CD4-positive, alpha-beta T cell treated with Interleukin-2 at 100 ng/mL for 4 hours (primary cell): ENCODE measurements at places on chromosomes 5 and 9.

DNA sequence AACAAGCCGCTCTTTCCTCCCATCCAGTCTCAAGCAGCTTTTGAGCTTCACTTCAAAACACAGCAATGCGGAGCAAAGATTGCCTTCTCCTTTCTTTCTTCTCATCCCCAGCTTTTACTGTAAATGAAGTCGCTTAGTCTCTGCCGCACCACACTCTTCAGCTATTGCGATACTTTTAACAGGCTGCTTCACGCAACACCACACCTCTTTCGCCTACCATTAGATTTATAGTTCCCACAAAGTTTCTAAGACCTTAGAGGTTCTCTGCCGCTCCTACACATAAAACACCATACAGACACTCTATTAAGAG is 711 bp downstream of the PGGT1B start:
- DNase-seq, result no peak

GRCh38 chr9:122904466-122904822 is 715 bp downstream of the RC3H2 start:
- DNase-seq, result peak; percentile 13

- DNase-seq, result no peak
These were observed 31.7 kb downstream of the GPR21 start for GRCh38 chr9:123065196-123065595.

DNA sequence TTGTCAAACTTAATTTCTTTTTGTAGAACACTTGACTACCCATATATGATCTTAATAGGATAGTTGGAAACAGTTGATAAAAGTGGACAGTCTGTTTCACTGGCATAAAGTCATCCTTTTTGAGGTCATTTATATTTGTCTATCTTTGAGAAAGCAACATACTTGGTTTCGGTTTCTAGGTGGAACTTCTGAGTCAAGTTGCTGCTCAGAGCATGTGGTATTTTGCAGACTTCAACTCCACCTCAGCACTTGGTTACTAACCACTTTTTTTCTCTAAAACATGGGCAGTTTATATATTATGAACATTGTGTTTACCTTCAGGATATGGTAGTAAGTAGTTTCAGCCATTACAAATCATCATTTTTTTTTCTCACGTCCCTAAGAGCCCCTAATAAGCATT is 1749.0 kb upstream of the C9orf72 start:
- DNase-seq, result no peak

- DNase-seq, result no peak
These were observed 4.4 kb upstream of the NDUFB6 start for GRCh38 chr9:32577316-32577715.

DNA sequence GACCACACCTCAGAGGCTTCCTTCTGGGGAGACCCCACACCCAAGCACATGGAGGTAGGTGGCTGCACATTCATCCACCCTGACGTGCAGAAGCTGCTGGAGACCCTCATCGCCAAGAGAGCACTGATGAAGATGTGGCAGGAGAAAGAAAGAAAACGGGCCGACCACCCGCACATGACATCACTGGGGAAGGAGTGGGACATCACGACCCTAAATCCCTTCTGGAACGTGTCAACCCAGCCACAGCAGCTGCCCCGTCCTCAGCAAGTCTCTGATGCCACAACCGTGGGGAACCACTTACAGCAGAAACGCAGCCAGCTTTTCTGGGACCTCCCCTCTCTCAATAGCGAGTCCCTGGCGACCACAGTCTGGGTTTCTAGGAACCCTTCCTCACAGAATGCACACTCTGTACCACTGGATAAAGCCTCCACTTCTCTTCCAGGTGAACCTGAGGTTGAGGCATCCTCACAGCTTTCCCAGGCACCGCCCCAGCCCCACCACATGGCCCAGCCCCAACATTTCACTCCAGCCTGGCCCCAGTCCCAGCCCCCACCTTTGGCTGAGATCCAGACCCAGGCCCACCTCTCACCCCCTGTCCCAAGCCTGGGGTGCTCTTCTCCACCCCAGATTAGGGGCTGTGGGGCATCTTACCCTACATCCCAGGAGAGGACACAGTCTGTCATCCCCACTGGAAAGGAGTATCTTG is 3.0 kb downstream of the SPATA31E1 start:
- DNase-seq, result no peak

DNA sequence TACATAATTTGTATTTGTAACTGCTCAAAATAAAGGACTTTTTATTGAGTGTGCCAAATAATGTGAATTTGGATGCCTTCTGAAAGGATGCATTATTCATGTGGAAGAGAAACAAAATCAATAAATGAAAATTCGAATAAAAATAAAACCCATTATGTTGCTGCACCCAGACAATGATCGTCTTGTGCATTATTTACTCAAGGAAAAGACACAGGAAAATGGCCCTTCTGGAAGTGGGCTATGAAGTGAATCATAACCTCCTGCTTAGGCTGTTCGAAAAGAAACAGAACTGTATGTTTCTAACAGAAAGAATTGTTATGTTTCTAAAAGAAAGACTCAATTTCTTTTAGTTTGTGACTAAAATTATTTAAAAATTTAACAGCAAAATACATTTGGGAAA is 168.9 kb upstream of the NFIB start:
- DNase-seq, result no peak

- DNase-seq, result no peak
These were observed 173.3 kb downstream of the RMI1 start for GRCh38 chr9:84153885-84154284.

- no peak for DNase-seq
These were observed 124.2 kb downstream of the TMEM161B start for GRCh38 chr5:88144219-88145001.

DNA sequence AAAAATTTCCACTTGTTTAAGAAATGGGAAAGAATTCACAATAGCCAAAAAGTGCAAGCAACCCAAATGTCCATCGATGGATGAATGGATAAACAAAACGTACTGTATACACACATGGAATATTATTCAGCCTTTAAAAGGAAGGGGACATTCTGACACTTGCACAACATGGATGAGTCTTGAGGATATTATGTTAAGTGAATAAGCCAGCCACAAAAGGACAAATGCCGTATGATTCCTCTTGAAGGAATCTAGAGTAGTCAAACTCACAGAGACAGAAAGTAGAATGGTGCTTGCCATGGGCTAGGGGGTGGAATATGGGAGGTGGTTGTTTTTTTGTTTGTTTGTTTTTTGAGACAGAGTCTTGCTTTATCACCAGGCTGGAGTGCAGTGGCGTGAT is 3.8 kb upstream of the ATP6V0E1 start:
- no peak for DNase-seq

- no peak for DNase-seq
These were observed 7.7 kb downstream of the CSNK1A1 start for GRCh38 chr5:149543361-149544027.

DNA sequence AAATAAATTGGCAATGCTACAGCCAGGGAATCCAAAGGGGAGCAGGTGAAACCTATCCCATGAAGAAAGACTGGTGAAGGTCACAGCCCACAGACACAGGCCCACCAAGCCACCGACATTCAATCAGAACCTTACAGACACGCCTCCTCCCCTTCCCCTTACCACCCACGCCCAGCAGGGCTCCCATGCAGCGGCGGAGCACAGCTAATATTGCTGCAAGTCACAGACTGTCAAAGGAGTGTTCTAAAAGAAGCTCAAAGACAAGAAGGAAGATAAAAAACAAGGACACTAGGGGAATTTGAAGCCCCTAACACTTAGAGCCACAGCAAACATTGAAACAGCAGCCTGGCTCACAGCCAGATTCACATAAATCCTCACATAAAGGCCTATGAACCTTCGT is 91.2 kb downstream of the MED10 start:
- DNase-seq, result no peak

DNA sequence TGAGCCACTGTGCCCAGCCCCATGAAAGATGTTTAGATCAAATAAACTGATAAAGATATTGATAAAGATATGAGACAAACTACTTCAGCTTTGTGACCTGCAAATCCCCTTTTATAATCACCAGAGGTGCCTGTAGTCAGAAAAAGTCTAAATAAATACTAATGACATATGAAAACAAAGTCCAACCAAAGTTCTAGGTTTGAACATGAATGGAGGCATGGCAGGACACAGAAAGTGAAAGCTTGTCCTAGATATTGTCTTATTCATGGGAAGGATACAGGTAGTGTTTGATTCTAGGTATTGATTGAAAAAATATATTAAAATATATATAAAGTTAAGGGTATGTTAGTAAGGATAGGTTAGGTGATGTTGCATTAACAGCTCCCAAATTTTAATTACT is 24.6 kb upstream of the PSAT1 start:
- no peak for DNase-seq

GRCh38 chr9:23543419-23543818 is 282.6 kb downstream of the ELAVL2 start:
- no peak for DNase-seq

DNA sequence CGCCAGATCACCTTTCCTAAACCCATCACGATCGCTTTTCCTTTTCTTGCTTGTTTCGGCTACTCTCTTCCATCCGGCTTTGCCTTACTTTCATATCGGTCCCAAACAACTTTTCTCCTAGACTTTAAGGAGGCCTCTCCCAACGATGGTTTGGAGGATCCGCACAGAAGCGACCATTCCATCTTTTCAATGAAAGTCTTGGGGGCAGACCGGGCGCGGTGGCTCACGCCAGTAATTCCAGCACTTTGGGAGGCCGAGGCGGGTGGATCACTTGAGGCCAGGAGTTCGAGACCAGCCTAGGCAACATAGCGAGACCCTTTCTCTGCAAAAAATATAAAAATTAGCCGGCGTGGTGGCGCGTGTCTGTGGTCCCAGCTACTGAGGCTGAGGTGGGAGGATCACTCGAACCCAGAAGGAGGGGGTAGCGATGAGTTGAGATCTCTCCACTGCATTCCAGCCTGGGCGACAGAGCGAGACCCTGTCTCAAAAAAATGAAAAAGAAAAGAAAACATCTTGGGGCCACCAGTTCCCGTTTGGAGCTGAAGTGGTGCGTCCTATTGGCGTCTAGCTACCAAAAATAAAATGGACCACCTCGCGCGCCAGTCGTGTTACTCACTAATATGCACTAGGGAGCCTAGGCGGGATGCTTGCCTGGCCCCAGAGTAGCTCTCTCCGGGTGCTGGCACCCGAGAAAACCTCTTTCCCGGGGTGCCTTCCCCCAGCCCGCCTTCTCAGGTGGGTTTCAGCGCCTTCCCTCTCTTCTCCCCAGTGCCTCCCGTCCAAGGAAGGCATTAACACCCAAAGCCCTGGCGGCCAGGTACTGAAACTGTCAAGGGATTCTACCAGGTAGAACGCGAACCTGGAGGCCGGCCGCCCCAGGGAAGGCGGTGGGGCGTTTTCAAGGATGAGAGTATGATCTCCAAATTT is 800 bp upstream of the AP3B1 start:
- DNase-seq, result peak; percentile 51

DNA sequence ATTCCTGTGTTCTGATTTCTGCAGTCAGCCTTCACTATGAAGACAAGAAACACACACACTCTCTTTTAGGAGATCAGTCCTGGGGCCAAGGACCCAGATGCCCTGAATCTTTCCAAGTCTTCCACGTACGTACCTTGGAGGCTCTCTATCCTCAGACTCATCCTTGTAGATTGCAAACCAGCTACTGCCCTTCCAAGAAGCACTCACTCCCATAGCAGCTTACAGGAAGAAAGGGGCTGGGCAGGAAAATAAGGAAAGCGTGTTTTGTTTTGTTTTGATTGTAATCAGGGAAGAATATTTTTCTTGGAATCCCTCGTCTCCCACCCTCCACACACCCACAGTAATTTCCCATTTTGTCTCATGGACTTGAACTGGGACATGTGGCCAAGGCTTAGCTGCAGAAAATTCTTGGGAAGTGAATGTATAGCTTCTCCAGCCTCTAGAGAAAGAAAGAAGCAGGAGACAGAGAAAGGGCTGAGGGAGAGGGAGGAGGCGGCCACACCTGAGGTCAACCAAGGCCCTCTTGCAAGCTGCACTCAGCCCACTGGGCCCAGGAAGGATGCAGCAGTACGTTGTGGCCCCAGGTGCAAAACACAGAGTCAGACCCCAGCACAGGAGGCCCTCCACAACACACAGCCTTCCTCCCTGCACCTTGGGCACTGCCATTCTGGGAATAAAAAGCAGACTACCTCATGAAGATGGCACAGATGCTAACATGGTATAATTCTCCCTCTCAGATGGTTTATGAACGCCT is 29.9 kb downstream of the IRX2 start:
- DNase-seq, result no peak

- no peak for DNase-seq
These were observed 39.9 kb downstream of the USP20 start for GRCh38 chr9:129875181-129875611.

DNA sequence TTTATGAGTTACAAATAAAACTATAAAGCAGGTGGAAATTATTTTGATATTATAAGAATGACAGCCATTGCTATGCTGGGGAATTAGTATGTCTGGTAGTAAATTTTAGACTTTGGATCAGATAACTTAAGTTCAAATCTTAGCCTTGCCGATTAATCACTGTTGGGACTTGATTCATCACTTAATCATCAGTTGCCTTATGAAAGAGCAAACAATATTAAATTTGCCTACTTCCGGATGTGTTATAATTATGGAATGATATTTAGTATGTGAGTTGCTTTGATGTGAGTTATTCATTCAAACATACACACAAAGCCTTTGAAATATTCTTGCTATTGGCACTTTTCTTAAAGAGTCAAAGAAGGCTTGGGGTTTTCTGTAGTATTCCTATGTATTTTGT is 717.7 kb downstream of the BRINP1 start:
- DNase-seq, result no peak

DNA sequence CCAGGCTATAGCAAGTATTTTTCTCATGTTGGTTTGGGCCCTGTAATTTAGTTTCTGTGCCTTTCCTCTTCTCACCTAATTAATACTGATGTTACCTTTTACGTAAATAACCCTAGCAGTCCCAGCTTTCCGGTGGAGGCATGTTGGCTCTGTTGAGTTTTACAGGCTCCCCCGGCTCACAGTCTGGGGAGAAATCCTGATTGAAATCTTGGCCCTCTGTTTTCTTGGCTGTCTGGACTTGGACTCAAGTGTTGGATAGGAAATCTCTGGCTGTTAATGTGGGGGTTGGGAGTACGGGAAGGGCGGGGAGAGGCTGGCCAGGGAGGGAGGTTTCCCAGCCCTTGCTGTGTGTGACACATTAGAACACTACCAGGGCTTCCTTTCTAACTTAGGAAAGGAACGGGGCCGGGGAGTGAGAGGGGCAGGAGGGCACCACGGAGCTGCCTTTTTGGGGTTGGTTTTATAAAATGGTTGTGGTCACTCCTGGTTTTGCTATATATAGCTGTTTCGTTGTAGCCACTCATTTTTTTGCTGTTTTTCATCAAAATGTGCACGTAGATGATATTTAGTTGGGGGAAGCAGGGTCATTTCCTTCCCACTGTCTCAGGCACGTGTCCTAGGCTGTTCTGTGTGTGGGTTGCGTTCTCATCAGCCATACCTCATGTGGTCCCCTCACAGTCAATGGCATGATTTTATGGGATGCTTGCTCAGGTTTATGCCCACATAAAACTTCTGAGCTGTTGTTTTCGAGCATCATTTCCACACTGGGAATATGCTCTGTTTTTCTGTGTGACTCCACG is 11.0 kb downstream of the TRIO start:
- no peak for DNase-seq

DNA sequence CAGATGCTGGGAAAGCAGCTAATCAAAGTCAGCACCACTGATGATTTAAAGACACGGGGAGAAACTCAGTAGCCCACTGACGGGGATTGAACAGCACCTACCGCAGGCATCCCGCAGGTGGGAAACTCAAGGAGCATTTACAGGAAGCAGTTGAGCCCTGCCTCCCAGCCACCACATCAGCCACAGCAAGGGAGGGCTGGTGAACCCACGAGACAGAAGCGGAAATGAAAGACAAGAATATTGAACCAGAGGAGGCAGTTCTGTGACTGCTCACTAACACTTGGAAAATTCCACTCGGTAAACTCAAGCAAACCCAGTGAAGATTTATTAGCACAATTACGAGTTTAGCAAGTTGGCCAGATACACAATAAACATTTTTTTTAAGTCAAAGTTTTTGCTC is 10.6 kb upstream of the FAM163B start:
- peak; percentile 46 for DNase-seq

- DNase-seq, result peak; percentile 85
These were observed at the start of gene PKD2L2 for GRCh38 chr5:137888863-137889759. PKD2L2 (plus strand) TSS chr5:137889457; CDS start chr5:137889492, 35 bp downstream.
